SK-MEL-5 (cell line): ENCODE measurements at places on chromosomes 6 and 20.

DNA sequence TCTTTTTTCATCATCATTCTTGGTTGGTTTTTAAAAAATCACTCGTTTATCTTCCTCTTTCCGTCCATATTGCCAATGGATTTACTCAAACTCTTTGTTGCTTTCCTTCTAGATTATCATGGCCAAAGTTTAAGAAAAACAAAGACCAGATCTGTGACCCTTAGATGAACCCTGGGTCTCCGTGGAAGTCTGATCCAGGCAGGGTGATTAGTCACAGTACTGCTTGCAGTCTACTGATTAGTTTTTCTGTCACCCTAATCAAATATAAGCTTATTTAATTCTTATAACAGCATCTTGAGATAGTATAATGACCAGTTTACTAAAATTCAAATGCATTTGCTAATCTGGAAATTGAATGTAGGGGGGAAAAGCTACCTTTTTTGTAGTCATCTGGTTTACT, 6.0 kb upstream of the SMIM28 start:
- DNase-seq, result no peak

DNA sequence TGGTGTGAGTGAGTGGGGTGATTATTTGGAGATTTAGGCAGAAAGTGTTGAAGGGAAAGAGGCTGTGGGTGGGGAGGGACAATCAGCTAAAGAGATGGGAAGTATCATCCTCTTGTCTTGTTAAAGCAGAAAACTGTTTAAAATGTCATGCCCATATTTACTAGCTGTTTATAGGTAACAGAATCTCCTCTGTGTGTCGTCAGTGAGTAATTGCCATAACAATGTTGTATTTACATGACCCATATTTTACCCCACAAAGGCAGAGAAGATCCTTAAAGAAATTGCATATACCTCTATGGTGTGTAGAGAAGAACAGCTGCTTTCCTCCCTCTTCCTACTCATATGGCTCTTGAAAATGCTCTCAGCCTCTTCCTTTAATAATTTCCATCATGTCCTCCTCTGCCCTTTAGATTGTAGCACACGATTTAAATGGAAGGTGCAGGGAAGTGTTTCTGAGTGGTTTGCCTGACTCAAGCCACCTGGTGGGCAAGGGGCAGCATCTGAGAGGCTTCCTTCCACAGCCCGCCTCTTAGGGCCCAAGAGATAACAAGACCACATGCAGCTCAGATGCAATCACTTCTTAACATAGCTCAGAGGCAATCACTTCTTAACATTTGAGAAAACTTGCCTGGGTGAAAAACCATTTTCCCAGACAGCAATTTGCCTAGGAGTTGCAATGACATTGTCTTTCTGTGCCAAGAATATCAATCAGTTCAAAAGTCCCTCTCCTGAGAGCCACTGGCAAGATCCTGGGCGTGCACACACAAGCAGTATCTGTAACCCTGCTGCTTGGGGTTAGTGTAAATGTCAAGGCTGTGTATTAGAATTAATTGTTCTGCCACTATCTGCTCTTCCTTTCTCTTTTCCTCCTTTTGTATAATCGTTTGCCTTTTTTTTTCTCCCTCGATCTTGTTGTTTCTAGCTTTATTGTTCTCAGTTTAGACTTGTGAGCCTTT, 44.1 kb upstream of the EDN1 start:
- no peak for DNase-seq

- no peak for DNase-seq
Observed at GRCh38 chr6:6169141-6169540, 151.3 kb downstream of the F13A1 start.

- no peak for DNase-seq
Observed at GRCh38 chr6:49541210-49541724, 9.2 kb upstream of the C6orf141 start.

GRCh38 chr6:31493875-31494694, 3.9 kb upstream of the MICB start:
- DNase-seq, result peak; percentile 70

DNA sequence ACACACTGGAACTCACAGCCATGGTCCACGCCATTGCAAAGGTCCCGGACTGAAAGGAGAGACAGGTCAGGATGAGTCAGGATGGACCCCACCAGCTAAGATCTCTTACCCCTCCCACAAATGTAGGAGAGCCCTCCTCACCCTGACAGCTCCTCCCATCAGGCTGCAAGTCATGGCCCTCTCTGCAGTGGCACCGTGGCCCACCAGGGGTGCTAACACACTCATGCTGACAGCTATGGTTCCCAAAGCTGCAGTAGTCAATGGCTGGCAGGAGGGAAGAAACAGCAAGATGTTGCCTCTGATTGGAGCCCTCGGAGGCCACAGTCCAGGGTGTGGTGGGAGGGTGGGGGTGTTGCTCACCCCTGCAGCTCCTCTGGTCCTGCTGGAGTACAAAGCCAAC, 5.7 kb upstream of the RBPJL start:
- DNase-seq, result peak; percentile 90

DNA sequence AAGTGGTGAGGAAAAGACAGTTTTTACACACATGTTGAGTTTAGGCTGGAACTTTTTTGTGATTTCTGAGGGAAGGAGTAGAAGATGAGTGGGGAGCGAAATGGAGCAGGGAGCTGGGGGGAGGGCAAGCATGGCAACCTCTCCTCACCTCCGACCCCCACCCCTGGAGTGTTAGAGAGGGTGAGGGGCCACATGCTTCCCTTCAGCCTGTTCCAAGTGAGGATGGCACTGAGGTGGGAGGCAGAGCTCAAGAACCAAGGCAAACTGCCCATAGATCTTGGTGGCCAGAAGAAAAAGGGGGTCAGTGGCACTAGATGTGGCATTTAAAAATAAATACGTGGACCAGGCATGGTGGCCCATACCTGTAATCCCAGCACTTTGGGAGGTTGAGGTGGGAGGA, 4.8 kb downstream of the TTBK1 start:
- no peak for DNase-seq

- no peak for DNase-seq
Observed at GRCh38 chr6:113451049-113451448, 406.1 kb upstream of the MARCKS start.

GRCh38 chr6:72709431-72709830, 87.6 kb downstream of the KCNQ5 start:
- no peak for DNase-seq

GRCh38 chr6:89763550-89763949, 56.0 kb downstream of the MDN1 start:
- DNase-seq, result no peak

DNA sequence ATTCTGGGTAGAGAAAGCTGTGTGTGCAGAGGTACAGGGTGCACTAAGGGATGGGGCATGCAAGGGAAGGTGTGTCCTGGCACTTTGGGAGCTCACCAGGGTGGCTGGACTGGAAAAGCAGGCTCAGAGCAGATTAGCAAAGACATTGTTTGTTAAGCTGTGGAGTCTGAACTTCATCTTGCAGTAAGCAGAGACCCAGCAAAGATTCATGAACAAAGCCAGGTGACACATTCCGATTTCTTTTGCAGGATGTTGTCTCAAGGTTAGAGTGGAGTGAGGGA, 28.8 kb downstream of the DUSP22 start:
- DNase-seq, result no peak

GRCh38 chr6:52392944-52393343, 27.2 kb upstream of the EFHC1 start:
- DNase-seq, result no peak

- DNase-seq, result no peak
Observed at GRCh38 chr6:170445487-170445886, 107.6 kb downstream of the PSMB1 start.

DNA sequence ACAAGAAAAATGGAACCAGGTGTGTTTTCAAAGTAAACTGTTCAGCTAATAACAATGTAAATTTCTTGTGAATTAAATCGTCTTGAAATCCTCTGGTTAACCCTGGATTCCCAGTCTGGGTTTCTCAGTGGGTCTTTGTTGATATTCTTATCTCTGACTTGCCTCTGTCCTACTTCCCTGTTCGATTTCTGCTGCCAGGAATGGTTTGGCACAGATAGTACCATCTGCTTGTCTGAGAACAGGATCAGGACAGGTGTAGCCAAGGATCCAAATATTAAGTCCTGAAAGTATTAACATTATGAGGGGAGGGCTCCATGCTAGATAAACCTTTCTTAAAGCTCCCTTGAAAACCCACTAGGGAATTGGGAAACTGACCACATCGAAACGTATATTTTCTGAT, 30.1 kb downstream of the ARFGEF2 start:
- no peak for DNase-seq

- DNase-seq, result no peak
Observed at GRCh38 chr20:62943396-62943795, 5.4 kb downstream of the GID8 start.

GRCh38 chr20:46174469-46175126, 56.5 kb downstream of the CD40 start:
- DNase-seq, result peak; percentile 74

DNA sequence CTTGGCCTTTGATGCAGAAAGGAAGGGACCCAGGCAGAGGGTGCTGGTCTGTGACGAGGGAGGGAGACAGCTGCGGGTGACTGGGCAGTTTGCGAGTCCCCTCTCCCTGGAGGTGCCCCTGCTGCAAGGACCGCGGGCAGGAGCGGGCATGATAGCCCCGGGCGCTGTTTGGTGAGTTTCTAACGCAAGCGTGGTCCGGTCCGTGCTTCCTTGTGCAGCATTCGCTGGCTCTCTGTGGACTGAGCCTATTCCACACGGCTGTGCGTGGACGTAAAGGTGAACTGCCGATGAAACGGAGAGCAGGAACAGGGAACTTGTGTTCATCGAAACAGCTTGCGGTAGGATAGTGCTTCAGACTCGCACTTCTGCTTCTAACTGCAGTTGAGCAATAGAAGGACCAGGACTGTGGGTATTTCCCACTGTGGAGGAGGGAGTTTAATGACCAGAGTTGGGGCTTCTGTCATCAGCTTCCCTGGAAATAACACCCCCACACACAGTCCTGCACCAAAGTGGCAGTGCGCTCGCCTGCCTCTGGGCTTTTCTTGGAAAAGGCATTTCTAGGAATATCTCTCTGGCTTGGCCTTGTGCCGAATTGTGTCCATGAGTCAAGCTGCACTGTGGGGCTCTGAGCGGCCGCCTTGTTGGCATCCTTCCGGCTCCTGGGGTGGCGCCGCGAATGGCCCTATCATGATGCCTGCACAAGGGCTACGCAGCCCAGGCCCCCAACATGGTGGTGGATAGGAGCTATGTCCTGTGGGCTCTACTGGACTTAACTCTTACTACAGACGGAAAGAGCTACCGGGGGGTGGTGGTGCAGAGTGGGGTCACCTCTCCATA, 48.9 kb downstream of the DUSP22 start:
- no peak for DNase-seq

DNA sequence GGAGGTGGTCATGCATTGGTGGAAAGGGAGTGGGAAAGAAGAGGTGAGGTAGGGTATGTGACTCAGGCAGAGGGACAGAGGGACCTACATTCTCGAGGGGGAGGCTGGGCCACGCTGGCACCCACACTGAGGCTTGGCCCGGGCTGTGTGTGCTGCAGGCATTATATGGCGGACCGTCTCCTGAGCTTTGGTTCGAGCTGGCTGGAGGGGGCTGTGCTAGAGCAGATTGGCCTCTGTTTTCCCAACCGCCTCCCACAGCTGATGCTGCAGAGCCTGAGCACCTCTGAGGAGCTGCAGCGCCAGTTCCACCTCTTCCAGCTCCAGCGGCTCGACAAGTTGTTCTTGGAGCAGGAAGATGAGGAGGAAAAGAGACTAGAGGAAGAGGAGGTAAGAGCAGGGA, 23.4 kb downstream of the DNPH1 start:
- no peak for DNase-seq

- DNase-seq, result peak; percentile 65
Observed at GRCh38 chr6:7640607-7641577, 50.9 kb downstream of the SNRNP48 start.

GRCh38 chr6:2973676-2974075, 2.3 kb upstream of the SERPINB6 start:
- no peak for DNase-seq

DNA sequence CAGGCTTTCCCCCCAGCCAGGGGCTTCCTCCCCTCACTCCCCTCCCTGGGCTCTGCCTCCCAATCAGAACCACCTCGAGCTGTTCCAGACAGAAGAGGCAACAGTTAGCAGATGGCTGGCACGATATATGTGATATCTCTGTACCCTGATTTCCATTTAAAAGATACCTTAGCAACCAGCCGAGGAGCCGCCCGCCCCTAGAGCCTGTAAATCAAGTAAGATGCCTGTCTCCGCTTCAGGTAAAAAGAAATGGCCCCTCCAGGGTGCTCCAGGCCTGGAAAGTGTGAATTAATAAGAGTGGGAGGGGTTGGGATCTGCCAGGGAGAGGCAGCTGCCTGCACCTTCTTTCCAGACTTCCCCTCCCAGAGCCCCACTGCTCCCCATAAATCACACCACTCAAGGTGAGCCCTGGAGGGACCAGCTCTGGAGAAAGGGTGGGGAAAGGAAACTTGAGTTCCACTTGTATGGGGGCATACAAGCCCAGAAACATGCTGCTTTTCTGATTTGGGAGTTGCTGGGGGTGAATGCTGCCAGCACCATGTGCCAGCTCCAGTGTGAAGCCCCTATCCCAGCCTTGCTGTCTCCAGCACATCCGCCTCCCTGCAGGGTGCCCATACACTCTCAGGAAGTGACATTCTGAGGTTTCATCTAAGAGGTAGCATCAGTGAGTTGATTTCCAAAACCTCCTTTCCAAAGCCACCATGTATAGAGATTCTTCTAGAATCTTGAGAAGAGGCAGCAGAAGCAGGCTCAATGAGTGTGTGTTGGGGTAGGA, 148.0 kb downstream of the LRFN2 start:
- DNase-seq, result no peak

- no peak for DNase-seq
Observed at GRCh38 chr6:104252276-104252675, 607.4 kb downstream of the HACE1 start.

GRCh38 chr6:113271437-113271836, 585.7 kb upstream of the MARCKS start:
- DNase-seq, result no peak

GRCh38 chr6:28657381-28657768, 131.7 kb downstream of the GPX5 start:
- DNase-seq, result no peak

- DNase-seq, result no peak
Observed at GRCh38 chr20:43942667-43943285, 28.1 kb downstream of the TOX2 start.

DNA sequence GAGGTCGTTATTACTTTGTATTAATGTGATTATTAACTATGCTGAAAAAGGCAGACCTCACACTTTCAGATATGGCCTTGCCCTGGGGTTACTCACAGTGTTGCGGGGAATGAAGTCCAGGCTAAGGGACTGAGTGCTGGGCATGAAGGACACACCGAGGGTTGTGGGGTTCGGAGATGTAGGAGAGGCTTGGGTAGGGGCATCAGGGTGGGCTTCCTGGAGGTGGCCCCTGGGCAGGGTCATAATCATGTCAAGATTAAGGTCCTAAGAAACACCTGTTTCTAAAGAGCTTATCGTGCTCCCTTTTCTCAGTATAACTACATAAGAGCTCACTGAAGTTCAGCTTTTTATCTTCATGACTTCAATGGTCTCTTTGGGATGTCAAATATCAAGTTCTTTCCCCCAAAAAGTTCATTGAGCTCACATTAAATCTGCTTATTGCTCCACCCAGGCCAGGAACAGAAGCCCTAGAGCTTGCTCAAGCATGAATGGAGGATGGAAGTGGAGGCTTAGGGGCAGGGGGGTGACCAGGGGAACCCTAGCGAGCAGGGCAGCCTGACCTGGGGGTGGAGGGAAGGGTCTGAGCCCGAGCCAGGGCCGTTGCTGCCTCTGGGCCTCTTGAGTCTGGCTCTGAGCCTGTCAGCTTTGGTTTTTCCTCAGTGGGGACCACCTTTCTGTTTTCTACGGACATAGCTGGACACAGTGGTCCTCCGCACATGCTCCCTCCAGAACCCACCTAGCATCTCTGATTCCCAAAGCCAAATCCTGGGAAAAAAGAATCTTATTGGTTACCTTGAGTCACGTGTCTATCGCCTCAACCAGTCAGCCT, 37.3 kb upstream of the TGM2 start:
- DNase-seq, result no peak

- DNase-seq, result no peak
Observed at GRCh38 chr6:4972438-4972837, 31.4 kb downstream of the RPP40 start.
